C1 segment of cervical spinal cord (tissue), 14 donors: ENCODE measurements at places on chromosomes 12 and 14.

DNA sequence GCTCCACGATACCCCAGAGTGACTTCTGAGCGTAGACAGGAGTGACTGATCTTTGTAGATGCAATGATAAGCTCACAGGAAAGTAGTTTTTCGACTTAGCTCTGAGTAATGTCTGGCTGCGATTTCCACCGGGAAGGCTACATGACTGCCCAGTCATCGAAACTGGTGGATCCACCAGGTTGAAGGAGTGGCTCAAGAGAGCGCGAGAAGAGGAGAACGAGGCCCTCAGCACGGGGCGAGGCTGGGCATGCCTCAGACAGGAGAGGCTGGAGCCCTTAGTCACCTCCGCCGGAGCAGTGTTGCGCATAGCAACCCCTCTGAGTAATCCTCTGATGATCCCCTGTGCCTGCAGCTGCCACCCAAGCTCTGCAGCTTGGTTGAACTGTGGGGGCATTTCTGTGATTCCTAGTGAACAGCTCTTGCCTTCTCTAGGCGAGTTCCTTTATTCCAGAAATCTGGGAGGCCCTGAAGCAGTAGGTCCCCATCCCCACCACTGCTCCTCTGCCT is 25.6 kb downstream of the ELK3 start:
- no peak for DNase-seq

GRCh38 chr12:95557625-95558024 is 6.3 kb upstream of the USP44 start:
- DNase-seq, result no peak

GRCh38 chr14:91032248-91032647 is 28.2 kb downstream of the RPS6KA5 start:
- no peak for DNase-seq

DNA sequence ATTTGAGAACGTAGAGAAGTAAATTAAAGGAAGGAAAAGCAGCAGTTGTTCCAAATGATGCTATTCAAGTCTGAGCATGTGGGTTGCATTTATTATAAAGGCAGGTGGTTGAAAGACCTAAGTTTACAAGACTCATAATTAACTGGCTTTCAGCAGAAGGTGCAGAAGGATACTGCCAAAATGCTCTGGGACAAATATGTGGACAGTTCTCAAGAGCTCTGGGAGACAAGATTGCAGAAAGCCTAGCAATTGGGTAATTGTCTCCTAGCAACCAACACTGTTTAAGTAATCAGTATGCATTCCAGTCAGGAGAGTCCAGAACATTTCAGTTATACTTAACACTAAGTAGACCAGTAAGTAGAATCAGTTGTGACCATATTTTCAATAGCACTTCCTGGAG is 131.5 kb downstream of the GPR135 start:
- DNase-seq, result no peak

DNA sequence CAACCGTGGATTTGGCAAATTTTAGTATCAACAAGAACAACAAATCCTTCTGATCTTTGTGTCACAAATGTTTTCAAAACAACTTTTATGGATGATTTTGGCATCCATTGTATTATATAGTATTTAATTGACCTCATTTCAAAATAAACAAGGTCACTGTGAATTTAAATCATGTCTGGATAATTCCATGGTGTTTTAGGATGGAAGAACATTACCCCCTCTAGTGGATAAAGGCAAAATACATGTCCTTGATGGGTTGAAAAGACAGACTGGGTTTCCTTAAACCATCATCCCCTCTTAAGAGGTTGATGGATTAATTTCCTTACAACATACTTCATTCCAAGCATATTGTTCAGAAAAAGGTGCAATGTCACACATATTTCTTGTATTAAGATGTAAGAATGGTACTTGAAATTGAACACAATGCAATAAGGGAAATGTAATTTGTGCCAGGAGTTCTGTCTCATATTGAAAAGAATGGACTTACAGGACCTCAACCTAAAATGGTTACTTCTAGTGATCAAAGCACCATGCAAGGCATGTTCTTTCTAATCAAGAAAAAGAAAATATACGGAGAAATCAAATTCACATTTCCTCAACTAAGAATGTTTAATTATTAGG is 352.0 kb downstream of the BCAT1 start:
- DNase-seq, result no peak

DNA sequence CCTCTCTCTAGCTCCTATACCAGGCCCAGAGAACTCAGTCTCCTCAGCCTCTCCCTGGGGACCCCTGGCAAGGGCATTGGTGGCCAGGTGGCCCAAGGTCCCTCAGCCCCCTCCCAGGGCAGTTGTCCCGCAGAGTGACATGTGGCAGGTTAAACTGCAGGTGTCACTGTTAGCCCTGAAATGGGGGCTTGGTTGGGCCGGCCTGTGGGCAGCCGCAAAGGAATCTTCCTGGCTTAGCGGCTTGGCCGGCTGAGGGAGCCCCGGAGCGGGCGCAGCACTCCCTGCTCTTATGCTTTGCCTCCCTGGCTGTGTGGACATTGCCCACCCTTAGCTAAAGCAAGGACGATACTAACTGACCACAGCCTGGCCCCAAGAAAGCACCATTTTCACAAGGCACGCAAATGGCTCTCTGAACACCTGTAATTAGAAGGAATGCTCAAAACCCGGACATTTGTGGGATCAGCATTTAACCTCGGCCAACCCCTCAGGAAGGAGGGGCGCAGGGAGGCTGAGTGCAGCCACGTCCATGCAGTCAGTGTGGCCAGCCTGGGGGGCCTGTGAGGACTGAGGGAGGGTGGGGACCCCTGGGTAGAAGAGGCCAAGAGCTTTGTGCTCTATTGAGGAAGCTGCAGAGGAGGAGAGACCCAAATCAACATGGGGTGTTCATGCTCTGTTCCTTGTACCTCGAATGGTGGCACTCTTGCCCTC is 82.2 kb downstream of the PAPOLA start:
- DNase-seq, result no peak

GRCh38 chr14:96914571-96915128 is 117.5 kb downstream of the VRK1 start:
- DNase-seq, result no peak

DNA sequence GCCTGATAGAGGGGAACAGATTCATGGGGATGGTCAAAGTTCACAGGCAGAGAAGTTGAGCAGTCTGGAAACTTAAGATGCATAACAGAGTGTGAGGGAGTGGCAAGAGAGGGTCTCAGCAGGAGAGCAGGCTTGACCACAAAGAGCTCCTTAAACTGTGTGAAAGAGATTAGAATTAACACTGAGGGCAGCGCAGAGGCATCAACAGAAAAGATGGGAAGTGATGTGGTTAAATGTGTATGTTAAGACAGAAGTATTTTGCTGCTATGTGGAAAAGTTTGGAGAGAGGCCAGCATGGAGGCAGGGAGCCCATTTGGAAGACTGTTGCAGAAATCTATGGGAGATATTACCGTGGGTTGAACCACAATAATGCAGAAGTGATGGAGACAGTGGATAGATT is 122.7 kb upstream of the LMNTD1 start:
- DNase-seq, result no peak

DNA sequence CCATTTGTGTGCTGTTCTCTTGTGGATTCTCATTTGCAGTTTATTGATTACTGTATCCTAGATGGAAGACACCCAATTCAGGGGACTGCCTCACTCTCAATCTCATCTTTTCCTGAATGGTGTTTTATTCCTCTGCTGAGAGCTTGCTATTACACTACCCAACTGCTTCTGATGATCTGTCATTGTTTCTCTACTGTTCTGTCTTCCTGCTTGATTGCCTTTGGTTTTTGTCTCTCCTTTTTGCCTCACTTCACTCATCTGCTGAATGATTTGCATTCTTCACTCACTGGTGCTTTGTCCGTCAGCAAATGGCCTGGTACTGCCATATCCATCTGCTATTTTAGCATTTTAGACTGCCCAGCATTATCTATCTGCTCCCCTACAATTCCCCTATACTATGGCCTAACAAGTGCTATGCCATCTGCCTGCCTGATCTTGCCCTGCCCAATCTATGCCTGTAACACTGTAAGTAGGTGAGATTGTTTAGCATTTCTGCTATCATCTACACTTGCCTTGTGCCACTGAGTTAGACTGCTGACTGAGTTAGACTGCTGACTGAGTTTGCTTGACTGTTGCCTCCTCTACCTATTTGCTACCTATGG is 335.1 kb downstream of the GPHN start:
- no peak for DNase-seq

- no peak for DNase-seq
Measured at GRCh38 chr12:88237954-88238353, 95.8 kb downstream of the TMTC3 start.

DNA sequence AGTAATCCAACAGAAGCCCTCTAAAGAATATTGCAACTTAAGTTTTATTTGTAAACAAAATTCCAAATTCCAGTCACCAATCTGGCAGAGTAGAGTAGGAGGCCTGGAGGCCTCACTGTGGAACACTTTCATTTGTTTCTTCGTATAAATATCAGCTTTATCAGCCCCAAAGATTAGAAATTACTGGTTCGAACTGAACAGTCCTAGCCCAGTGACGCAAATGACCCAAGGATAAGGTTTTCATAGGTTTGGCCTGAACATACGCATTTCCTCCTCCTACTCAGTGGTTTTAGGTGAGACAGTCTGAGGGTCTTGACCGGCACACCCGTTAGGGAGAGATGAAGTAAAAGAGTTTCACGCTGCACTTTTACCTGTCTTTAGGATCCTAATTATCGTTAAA is 1.7 kb downstream of the CDC42BPB start:
- DNase-seq, result no peak

GRCh38 chr12:124678421-124678893 is 111.0 kb upstream of the NCOR2 start:
- no peak for DNase-seq

DNA sequence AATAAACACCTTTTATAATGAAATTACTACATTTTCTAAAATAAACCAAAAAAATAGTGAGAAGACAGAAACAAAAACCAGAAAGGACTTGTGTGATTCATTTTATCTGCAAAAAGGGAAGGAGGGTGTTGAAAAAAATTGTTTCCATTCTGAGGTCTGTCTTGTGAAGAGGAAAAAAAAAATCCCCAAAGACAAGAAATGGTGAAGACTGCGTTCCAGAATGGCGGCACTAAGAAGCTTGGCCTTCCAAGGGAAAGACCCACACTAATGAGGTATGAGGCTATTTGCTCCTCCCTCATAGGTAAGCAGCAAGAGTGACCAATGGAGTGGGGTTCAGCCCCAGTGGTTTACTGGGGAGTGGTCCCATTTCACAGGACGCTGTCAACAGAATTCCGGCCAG is 35.0 kb downstream of the GNPTAB start:
- DNase-seq, result no peak

DNA sequence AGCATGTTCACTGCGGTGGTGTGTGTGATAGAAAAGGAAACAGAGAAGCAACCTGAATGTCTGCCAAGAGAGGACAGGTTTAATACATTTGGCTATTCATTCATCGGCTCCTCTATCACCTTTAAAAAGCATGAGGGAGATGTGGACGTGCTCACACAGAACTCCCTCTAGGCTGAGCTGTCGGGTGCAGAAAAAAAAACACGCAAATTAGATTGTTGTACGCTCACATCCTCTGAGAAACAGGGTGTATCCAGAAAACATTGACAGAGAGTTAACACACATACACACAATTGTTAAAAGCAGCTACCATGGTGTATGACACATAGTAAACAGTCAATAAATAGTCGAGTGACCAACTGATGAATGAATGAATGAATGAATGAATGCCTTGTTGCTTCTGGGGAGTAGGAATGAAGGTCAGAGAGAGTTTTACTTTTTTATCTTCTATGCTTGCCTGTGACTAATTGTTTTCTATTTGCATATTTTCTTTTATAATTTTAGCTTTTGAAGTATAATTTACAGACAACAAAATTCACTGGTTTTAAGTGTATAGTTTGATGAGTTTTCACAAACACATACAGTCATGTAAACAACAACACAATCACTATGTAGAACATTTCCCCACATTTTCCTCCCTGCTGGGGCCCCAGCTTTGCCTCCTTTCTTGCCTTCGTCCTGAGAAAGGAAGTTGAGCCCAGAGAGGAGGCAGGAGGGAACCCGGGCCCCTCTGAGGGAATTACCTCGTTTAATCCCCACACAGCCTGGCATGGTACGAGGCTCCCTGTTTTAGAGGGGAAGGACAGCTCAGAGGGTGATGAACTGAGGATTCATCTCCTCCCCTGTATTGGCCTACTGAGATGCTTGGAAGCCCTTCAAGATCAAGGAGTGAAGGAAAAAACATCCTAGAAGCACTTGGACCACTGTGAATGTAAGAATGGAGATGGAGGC is 19.7 kb upstream of the FAM222A start:
- no peak for DNase-seq

DNA sequence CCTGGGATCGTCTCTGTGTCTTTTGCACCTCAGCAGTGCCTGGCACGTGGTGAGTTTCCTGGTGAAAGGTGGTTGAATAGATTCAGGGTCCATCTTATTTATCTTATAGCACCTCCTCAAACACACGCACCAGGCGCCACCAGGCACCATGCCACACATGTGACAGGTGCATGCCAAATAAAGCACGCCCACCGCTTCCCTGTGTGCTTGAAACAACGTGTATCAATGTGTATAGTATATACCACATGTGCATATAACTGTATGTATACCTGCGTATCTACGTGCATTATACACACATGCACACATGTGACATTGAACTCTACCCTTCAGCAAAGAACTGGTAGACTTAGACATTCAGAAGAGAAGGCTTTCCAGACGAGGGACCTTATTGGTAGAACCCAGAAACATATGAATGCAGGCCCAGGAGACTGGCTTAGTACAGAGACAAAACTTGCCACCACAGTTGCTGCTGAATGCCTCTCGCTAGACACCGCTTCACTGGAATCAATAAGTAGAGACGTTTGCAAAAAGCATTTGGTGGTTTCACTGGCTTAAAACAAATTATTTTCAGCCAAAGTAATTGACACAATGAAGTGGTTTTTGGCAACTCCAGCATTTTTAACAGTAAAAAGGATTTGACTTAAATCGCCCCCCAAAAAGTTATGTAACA is 10.0 kb downstream of the EML1 start:
- DNase-seq, result no peak

DNA sequence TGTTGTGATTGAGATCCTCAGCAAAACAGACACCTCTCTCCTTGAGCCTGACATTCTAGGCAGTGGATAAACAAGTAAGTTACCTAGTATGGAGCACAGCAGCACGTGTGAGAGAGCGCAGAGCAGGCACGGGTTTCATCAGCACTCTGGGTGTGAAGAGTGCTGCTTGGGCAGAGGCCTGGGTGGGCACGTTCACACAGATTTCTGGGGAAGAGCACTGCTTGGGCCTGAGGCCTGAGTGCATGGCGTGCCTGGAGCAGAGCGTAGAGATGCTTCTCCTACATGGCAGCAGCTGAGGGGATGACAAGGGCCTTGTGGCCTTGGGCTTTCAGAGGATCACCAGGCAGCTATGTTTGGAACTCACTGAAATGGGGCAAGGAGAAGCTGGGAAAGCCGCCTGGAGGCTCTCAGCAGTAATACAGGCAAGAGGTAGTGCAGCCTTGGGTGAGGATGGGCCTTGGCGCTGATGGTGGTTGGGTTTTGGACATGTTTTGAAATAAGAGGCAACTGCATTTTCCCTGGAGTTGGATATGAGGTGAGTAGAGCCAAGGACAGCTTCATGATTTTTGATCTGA is 17.6 kb downstream of the CKB start:
- DNase-seq, result no peak

- no peak for DNase-seq
Measured at GRCh38 chr12:79732638-79733037, 41.9 kb upstream of the PAWR start.
